PC-3 (cell line): ENCODE measurements at places on chromosomes 3 and 15. TPM values are rescaled to one million over a fixed set of nuclear protein-coding genes. Genes with fewer than 3 reads are reported as not detected.
A peak's percentile ranks its signal among the peaks of the same experiment; 100 is the strongest.

- no peak for DNase-seq
Measured at GRCh38 chr3:143239031-143239430, 119.5 kb downstream of the CHST2 start.

DNA sequence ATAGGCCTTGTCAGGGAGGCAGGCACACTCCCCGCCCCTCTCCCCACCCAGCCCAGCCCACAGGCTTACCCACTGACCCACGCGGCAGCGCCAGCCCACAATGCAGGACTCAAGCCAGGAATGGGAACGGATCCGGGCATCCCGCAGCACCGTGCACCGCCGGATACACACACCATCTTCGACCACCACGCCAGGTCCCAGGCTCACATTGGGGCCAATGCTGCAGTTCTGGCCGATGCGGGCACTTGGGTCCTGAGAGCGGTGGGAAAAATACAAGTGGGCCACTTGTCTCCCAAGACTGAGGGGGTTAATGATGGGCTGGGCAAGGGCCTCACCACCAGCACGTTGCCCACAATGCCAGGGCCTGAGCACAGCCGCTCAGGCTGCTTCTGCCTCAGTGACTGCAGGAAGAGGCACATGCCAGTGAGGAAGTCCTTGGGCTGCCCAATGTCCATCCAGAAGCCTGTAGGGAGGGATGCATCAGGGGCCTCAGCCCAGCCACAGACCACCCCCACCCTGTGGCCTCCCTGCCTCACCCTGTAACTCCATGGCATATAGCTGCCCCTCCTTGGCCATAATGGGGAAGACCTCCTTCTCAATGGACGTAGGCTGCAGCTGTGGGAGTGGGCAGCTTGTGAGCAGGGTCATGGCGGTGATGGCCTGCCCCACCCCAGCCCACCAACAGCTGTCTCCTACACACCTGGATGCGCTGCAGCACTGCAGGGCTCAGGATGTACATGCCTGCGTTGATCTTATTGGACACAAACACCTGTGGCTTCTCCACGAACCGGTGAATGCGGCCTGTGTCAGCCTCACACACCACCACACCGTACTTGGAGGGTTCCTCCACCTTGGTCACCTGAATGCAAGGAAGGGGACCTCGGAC lies 1.6 kb downstream of the GMPPB start:
- DNase-seq: no peak

GRCh38 chr3:193771011-193771652 lies 178.1 kb downstream of the OPA1 start:
- DNase-seq: no peak

GRCh38 chr3:17508180-17508752 lies 234.2 kb downstream of the TBC1D5 start:
- DNase-seq: no peak

DNA sequence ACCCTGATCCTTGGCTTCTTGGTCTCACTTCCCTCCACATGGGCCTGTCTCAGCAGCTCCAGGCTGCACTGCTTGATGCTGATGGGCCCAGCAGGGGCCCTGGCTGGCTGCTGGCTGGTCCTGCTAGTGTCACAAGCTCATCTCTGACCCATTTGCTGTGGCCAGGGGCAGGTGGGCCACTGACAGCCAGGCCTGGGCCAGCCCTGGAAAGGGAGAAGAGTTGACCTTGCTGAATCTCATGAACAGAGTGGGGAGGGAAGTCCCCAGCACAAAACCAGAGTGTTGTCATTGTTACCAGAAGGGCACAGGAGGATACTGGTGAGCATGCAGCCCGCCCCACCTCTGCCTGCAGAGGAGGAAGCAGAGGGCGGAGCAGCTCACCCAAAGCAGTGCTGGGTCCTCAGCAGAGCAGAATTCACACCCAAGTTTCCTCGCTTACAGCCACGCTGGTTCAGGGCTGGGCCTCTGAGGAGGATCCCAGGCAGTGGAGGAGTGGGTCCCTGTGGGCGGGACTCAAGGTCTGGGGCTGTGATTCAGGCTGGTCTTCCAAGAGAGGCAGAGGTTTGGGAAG lies 7.6 kb upstream of the KLF15 start:
- DNase-seq: no peak

DNA sequence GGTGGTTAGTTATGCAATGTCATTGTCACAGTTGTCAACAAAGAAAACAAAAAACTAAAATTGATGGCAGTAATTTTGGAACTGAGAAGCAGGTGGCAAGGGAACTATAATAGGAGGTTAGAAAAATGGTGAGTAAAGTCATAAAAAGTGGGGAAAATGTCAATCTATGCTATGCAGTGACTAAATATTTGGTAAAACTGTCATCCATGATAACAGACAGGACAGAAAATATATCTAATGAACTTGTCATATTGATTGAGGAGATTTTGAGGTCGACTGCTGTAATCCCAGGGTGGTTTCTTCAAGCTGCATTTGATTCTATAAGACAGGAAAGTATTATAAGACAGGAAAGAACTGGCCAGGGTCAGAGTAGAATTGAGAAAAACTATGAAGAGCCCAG lies 998.4 kb downstream of the IGSF11 start:
- DNase-seq: no peak

- DNase-seq: no peak
Measured at GRCh38 chr3:8563597-8563996, 62.0 kb downstream of the LMCD1 start.

- DNase-seq: peak; percentile 71
Measured at GRCh38 chr15:62453981-62454380, 288.9 kb upstream of the C2CD4B start.

- no peak for DNase-seq
Measured at GRCh38 chr3:156109989-156110388, 10.4 kb upstream of the KCNAB1 start.

GRCh38 chr3:12959410-12959809 lies 113.8 kb downstream of the IQSEC1 start:
- no peak for DNase-seq

GRCh38 chr3:49158103-49158709 lies 7.9 kb downstream of the CCDC71 start:
- peak; percentile 48 for DNase-seq

DNA sequence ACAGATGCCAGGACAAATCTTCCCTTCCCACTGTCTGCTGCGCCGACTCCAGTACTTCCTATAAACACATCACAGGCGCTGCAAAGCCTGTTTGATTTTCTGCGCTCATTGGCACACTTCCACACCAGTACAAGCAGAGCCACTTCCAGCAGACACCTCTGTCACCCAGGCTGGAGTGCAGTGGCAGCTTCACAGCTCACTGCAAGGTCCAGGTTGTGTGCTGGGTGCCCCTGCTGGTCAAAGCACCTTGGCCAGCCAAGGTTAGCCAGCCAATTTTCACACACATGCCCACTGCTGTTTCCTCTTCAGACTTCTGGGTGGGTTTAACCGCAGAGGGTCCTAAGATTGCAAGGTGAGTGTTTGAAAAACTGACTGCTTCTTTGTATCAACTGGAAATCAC lies 4.9 kb downstream of the CHDH start:
- DNase-seq: no peak

DNA sequence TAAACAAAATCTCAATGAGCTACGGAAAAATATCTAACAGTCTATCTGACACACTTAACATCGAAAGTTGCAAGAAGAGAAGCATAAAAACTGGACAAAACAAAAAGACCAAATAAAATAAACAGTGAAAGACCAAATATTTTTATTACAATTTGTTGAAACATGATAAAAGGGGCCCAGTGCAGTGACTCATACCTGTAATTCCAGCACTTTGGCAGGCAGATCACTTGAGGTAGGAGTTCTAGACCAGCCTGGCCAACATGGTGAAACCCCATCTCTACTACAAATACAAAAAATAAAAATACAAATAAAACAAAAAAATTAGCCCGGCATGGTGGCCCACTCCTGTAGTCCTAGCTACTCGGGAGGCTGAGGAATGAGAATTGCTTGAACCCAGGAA lies 914.0 kb upstream of the ALCAM start:
- peak; percentile 53 for DNase-seq

DNA sequence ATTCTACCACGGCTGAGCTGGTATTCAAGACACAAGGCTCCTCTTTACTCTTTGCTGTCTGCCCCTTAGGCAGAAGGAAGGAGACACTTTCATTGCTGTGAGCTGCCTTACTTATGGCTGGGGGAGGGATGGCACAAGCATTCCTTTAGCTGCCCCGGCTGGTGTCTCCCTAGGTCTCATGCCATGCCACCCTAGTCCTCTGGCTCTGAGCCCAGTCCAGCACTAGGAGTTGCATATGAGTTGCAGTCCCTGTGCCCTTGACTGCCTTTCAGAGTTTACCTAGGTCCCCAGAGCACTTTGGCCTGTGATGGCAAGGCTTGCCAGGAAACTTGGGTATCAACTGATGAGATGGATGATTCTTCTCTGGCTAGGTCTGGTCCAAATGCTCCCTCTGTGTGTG lies 296.4 kb downstream of the RBMS3 start:
- DNase-seq: no peak

DNA sequence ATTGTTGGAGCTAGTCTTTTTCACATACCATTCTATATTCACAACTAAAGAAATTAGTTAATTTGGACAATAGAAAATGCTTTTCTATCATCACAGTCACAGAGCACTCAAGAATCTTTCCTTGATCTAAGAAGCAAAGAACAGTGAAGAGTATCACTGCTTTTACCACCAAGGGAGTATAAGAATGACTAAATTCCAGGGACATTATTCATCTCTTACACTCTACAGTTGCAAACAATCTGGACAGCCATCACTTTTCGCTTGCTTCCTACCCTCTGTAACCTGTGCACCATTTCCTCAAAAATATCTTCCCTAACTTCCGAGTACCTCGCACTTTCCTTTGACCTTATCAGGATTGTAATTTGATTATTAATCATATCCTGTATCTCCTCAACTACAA lies 359.5 kb upstream of the TMCO5A start:
- DNase-seq: peak; percentile 33

IGSF10 gene
- total RNA-seq: 0.12 and 0.66 TPM in 2 replicates

ZIC4 gene
- not detected in 2 replicates for total RNA-seq

LRRC34 gene
- total RNA-seq: 1.8 and 3.8 TPM in 2 replicates

GOLGA8R gene
- 0.07 and 0.69 TPM in 2 replicates for total RNA-seq

CDHR4 gene
- total RNA-seq: not detected in 2 replicates

IL17RE gene
- 4.0 and 4.7 TPM in 2 replicates for total RNA-seq

SERPINI1 gene
- 0.52 and 1.3 TPM in 2 replicates for total RNA-seq

CGNL1 gene
- 0.66 and 0.86 TPM in 2 replicates for total RNA-seq
